ENCODE measurements at places on chromosomes 5 and 9. TPM values are rescaled to one million over a fixed set of nuclear protein-coding genes. Genes with fewer than 3 reads are reported as not detected.

DNA sequence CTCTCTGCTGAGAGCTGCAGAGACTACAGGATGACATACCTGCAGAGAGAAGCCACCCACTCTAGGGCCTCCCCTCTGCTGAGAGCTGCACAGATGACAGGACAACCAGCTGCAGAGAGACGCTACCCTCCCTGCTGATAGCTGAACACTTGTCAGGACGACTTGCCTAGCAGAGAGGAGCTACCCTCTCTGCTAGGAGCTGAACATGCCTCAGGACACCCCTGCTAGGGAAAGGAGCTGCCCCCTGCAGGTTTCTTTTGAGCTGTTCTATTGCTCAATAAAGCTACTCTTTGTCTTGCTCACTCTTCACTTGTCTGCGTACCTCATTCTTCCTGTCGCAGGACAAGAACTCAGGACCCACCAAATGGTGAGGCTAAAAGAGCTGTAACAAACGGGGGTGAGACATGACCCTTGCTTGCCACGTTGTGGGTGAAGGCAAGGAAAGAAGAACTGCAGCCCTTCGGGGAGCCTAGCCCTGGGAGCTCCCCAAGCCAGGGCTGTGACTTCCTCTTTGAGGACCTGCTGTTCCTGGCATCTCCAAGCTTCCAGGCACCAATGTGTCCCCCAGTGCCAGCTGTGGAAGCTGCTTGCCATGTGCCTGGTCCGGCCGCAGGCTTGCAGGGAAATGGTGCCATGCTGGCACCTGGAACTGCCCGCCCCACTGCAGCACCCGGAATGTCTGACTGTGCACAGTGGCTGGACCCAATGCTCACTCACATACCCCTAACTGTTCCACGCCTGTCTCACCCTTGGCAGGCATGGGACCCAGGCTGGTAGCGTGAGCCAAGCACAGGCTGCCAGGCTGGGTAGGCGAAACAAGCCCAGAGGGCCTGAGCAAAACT is 5.1 kb upstream of the TESK1 start:
- DNase-seq: no peak
- no peak overlapping the region for H3K4me3 ChIP-seq
- H3K4me1 ChIP-seq: peaks cover 19% of the 10 kb centered on the region

DNA sequence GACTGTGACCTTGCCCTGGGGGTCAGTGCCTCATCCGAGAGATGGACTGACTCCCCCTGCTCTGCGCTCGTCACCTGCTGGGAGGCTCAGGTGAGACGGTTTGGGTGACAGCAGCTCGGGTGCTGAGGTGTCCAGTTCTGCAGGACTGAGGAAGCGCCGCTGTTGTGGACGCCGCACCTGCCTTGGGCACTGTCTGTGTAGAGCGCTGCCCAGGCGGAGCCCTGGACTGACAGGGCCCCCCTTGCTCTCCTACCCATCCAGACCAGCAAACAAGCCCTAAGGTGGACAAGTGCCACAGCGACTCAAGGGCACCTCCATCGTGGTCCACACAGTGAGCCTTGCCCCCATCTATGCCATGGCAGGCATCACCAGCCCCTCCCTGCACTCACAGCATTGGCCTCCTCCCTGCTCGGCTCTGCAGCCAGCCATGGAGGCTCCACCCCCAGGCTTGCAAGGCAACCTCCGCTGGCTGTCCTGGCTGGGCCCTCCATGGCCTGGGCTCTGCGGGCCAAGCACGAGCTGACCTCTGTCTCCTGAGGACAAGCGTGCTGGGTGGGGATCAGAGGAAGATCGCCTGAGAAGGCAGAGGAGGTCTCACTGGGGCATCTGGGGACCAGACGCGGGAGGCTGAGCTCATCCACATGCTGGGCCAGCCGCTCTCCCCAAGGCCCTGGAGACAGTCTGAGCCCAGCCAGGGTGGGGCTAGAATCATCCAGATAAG is 87.1 kb upstream of the COL5A1 start:
- H3K4me1 ChIP-seq: no peaks in the 10 kb centered on the region
- H3K27me3 ChIP-seq: peaks cover 23% of the 10 kb centered on the region
- no peak for DNase-seq
- no peak overlapping the region for H3K27ac ChIP-seq

GRCh38 chr9:78044189-78044588 is 12.6 kb upstream of the GNAQ start:
- H3K4me1 ChIP-seq: no peaks in the 10 kb centered on the region
- no peaks in the 10 kb centered on the region for H3K36me3 ChIP-seq
- H3K27ac ChIP-seq: no peak overlapping the region
- no peaks in the 10 kb centered on the region for H3K27me3 ChIP-seq

- no peaks in the 10 kb centered on the region for H3K36me3 ChIP-seq
- no peak overlapping the region for H3K4me3 ChIP-seq
- no peak overlapping the region for H3K27ac ChIP-seq
- H3K27me3 ChIP-seq: no peaks in the 10 kb centered on the region
- no peaks in the 10 kb centered on the region for H3K4me1 ChIP-seq
Measured at GRCh38 chr9:109717342-109717741, 62.7 kb upstream of the PALM2AKAP2 start.

DNA sequence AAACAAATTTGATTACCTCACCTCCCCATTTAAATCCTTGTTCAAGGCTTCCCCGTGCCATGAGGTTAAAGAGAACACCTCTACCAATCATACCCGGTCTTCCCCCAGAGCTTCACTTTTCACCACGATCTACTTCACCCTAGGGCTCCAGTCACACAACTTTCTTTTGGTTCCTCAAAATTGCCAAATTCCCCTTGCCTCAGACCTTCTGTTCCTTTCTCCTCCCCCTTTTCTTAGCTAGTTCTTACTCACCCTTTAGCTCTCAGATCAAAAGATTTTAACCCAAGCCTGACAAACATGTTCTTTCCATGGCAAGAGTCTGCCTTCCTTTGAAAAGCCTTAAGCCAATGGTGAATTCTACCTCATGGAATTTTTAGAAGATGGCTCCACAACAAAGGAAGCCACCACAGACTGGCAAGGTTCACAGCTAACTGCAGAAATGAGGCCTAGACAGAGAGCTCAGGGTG is 56.7 kb downstream of the MAPKAP1 start:
- H3K4me3 ChIP-seq: no peak overlapping the region
- peaks cover 57% of the 10 kb centered on the region for H3K4me1 ChIP-seq
- H3K27me3 ChIP-seq: no peaks in the 10 kb centered on the region
- H3K27ac ChIP-seq: peak overlapping the region; percentile 78
- H3K36me3 ChIP-seq: no peaks in the 10 kb centered on the region

DNA sequence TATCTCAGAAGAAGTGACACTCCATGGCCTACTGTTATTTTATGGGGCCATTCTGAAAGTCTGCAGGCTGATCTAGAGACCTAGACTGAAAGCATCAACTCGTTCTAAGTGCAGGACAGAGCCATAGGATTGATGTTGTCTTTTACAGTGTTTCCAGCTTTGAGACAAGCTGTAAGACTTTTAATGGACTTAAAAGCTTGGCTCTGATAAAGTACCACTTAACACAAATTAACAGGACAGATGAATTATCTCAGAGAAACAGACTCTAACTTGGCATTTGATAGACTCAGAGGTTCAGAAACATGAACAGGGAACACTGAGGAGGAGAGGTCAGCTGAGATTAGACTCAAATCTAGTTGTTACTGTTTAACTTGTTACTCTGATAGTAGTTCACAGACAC is 203.2 kb downstream of the TLR4 start:
- peaks cover 5% of the 10 kb centered on the region for H3K36me3 ChIP-seq
- DNase-seq: no peak
- no peak overlapping the region for H3K27ac ChIP-seq

DNA sequence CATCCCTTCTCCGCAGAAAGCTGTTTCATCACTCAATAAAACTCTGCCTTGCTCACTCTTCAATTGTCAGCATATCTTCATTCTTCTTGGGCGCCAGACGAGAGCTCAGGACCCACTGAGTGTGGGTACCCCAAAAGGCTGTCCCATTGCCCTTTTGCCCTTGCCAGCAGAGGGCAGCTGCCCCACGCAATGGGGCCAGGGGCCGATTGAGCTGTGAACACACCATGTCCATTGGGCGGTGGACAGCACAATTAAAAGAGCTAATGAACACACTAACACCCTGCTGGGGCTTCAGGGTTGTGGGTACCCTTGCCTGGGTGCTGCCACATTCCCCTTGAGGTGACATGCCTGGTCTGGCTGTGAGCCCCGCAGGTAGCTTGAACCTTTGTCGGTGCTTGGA is 487.2 kb upstream of the NUDT12 start:
- H3K4me3 ChIP-seq: no peak overlapping the region
- H3K36me3 ChIP-seq: no peaks in the 10 kb centered on the region
- no peaks in the 10 kb centered on the region for H3K4me1 ChIP-seq
- no peak for DNase-seq
- H3K27me3 ChIP-seq: no peaks in the 10 kb centered on the region

GRCh38 chr9:83239747-83240146 is 176.8 kb upstream of the RASEF start:
- H3K27ac ChIP-seq: no peak overlapping the region
- DNase-seq: no peak
- no peaks in the 10 kb centered on the region for H3K36me3 ChIP-seq
- H3K27me3 ChIP-seq: no peaks in the 10 kb centered on the region

DNA sequence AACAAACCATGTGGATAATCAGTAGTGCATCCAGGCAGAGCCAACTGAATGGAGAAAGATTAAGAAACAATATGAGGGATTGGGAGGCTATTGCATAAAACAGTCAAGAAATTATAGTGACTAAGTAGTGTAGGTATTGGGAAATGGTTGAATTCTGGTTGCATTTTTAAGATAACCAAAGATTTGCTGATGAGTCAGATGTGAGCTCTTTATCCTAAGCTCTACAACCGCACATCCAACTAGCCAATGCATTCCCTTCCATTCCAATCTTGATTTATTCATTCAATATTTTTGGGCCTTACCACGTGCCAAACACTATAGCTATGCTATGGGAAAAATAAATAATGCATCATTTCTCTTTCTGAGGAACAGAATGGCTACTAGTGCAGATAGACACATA is 524.5 kb upstream of the RGMB start:
- no peaks in the 10 kb centered on the region for H3K27me3 ChIP-seq
- DNase-seq: no peak
- no peaks in the 10 kb centered on the region for H3K36me3 ChIP-seq
- no peak overlapping the region for H3K27ac ChIP-seq
- H3K4me3 ChIP-seq: no peak overlapping the region

DNA sequence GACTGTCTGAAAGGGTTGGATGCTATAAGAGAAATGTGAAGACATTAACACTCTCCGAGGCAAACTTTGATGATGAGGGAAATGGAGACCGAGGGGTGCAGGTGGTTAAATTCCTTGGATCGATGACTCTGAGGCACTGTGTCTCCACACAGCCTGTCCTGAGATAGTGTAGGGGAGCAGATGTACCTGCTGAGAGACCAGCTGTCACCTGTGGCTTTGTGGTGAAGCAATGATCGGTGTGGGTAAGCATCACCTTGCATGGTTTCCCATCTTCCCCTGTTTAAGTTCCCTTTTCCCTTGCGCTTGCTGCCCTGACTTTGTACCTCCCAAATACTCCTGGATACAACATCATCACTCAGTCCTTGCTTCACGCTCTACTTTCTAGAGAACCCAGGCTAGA is 9.8 kb upstream of the MIER3 start:
- DNase-seq: no peak
- no peak overlapping the region for H3K4me3 ChIP-seq
- H3K27ac ChIP-seq: no peak overlapping the region
- no peaks in the 10 kb centered on the region for H3K4me1 ChIP-seq
- no peaks in the 10 kb centered on the region for H3K36me3 ChIP-seq
- H3K27me3 ChIP-seq: peaks cover 41% of the 10 kb centered on the region

DNA sequence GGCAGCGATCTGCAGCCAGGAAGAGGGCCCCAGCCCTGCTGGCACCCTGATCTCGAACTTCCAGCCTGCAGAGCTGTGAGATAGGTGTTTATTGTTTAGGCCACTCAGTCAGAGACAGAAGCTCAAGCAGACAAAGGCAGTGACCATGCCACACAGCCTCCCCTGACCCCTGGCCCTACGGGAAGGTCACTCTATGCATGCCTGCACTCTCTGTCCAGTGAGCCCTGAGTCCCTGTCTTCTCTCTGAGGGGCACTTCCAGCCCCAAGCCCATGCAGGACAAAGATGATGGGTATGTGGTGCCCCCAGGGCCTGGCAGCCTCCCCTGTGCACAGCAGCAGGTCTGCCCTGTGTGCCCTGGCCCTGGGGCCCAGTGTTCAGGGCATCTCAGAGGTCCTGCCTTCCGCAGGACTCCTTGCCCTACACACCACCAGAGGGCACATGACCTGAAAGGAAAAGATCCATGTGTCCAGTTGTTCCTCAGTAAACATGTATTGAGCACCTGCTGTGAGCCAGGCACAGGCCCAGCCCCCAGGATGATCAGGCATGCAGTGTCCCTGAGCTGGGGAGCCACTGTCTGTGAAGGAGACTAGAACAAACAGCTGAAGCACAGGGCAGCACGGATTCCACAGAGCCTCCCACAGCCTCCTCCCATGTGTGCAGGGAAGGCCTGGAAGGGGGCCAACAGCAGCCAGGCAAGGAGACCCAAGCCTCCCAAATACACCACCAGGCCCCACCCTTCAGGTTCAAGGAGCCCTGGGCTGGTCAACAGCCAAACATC is 109.3 kb downstream of the ATPSCKMT start:
- no peaks in the 10 kb centered on the region for H3K36me3 ChIP-seq
- H3K4me1 ChIP-seq: no peaks in the 10 kb centered on the region
- H3K27me3 ChIP-seq: no peaks in the 10 kb centered on the region
- DNase-seq: no peak
- H3K4me3 ChIP-seq: no peak overlapping the region
- H3K27ac ChIP-seq: no peak overlapping the region

GRCh38 chr5:40911266-40911665 is 2.0 kb downstream of the C7 start:
- H3K27ac ChIP-seq: no peak overlapping the region
- no peaks in the 10 kb centered on the region for H3K4me1 ChIP-seq
- no peak for DNase-seq

GRCh38 chr5:100270023-100270771 is 265.0 kb upstream of the FAM174A start:
- no peaks in the 10 kb centered on the region for H3K27me3 ChIP-seq
- H3K27ac ChIP-seq: no peak overlapping the region
- no peaks in the 10 kb centered on the region for H3K4me1 ChIP-seq

DNA sequence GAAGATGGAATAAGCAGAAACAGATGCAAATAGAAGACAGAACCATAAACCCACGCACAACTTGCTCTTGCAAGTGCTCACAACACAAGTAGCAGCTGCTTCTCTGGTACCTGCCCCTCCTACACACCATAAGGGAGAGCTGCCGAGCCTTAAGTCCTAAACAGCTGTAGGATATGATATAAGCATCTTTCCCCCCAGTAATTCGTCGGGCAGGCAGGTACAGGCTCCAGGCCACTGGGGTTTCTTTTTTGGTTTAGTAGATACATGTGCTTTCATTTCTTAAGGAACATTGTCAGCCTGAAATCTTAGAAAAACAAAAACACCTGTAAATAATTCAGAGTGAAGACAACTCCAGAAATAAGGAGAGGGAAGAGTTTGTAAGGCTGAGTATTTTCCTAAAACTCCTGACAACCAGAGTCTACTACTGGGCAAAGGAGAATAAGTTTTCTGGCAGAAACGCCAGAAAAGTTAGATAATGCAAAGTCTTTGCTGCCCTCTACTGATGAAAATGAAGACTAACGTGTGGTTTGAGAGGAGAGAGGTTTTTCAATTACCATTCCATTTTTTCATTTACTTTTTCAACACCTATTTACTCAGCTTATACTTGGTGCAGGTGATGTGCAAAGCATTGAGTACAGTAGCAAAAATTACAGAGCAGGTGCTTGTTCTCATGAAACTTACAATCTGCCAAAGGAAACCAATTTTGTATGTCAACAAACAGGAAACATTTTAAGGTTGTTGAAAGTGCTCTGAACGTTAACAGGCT is 20.1 kb upstream of the TCERG1 start:
- H3K27ac ChIP-seq: no peak overlapping the region
- DNase-seq: peak; percentile 42
- peaks cover 26% of the 10 kb centered on the region for H3K27me3 ChIP-seq
- H3K4me1 ChIP-seq: peaks cover 4% of the 10 kb centered on the region

GABRB2 gene
- not detected for total RNA-seq

NLN gene
- total RNA-seq: 7.2 TPM

FAM153A gene
- total RNA-seq: 116 TPM

BTNL3 gene
- total RNA-seq: not detected

ADGRV1 gene
- total RNA-seq: 0.08 TPM

Data from naive thymus-derived CD8-positive, alpha-beta T cell (primary cell).